ENCODE measurements at places on chromosomes 13 and 19.

GRCh38 chr19:4061178-4061682 lies 5.5 kb downstream of the ZBTB7A start:
- DNase-seq, result no peak
- H3K4me1 ChIP-seq, result peaks cover 77% of the 10 kb centered on the region
- peaks cover 70% of the 10 kb centered on the region for H3K36me3 ChIP-seq
- H3K27ac ChIP-seq, result peak overlapping the region; percentile 88

DNA sequence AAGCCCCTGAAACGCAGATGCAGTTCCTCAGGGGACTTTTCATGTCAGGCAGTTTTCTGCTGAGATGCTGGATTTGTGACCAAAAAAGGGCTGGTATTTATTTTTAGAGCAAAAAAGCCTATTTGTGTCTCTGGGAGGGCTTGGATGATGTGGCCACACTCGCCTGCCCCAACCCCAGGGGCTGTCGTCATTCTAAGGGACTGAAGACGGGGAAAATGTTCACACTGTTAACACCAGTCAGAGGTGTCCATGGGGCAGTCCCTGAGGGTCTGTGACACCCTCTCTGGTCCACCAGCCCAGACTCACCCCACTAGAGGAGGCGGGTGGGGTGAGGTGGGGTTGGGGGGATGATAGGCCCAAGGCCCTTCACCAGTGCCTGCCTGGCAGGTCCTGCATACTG lies 15.9 kb upstream of the EPHX3 start:
- H3K27ac ChIP-seq, result no peak overlapping the region
- H3K27me3 ChIP-seq, result no peaks in the 10 kb centered on the region
- H3K4me3 ChIP-seq, result no peak overlapping the region
- no peak for DNase-seq
- peaks cover 7% of the 10 kb centered on the region for H3K4me1 ChIP-seq

DNA sequence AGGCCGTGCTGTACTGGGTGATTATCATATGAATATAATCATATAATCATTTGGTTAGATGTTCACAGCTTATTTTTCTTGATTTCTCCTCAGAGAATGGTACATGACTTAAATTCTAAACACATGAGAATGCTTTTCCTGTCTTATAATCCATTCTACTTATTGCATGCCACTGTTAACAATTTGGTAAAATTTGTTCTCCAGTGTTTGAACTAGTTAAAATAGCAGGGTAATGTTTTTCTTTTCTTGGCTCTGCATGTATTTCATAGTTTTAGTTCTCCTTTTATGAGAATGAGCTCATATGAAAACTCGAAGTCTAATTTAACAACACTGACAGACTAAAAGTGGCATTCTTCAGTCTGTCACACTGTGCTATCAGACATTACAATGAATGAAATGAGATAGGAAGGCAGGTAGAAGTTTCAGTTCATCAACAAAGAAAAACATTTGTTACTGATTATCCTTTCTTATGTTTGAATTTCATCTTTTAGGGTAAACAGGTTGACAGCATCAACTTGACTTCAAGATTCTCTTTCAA lies 10.2 kb downstream of the SPRYD7 start:
- H3K36me3 ChIP-seq, result peaks cover 27% of the 10 kb centered on the region
- no peak for DNase-seq
- H3K4me1 ChIP-seq, result no peaks in the 10 kb centered on the region
- no peaks in the 10 kb centered on the region for H3K27me3 ChIP-seq
- no peak overlapping the region for H3K4me3 ChIP-seq

GRCh38 chr13:66348745-66349690 lies 881.1 kb downstream of the PCDH9 start:
- H3K27me3 ChIP-seq, result no peaks in the 10 kb centered on the region
- no peak overlapping the region for H3K27ac ChIP-seq
- no peaks in the 10 kb centered on the region for H3K36me3 ChIP-seq
- H3K4me3 ChIP-seq, result no peak overlapping the region

- no peak for DNase-seq
- 0 out of 3 replicates have a peak, but pooled peaks cover 3% of the 10 kb centered on the region for H3K36me3 ChIP-seq
- H3K4me3 ChIP-seq, result no peak overlapping the region
- no peaks in the 10 kb centered on the region for H3K27me3 ChIP-seq
- no peak overlapping the region for H3K27ac ChIP-seq
Measured at GRCh38 chr13:111183959-111184358, 68.8 kb downstream of the ARHGEF7 start.

DNA sequence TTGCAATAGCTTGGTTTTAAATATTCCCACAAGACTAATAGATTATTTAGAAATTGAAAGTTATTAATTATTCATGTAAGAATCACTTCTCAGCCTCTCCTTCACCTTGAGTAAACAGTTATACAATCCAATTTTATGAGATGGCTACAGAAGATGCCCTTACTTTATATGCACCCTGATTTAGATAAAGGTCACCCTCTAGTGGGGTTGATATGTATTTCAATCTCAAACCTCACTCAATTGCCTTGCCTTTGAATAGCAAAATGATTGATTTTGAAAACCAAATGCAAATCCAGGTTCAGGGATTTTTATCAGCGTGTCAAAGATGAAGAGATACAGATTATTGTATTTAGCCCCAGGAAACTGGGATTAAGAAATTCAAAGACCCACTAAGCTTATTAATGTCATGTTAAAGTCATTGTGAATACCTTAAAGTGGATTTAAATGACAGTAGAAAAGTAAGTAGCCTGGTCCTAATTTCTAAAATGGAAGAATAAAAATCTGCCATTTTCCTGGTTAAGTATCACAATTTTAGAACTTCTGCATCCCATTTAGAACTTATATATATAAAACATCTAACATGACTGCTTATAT lies 305.1 kb downstream of the ITGBL1 start:
- no peak overlapping the region for H3K4me3 ChIP-seq
- H3K27me3 ChIP-seq, result no peaks in the 10 kb centered on the region
- DNase-seq, result no peak
- no peaks in the 10 kb centered on the region for H3K4me1 ChIP-seq
- no peaks in the 10 kb centered on the region for H3K36me3 ChIP-seq

DNA sequence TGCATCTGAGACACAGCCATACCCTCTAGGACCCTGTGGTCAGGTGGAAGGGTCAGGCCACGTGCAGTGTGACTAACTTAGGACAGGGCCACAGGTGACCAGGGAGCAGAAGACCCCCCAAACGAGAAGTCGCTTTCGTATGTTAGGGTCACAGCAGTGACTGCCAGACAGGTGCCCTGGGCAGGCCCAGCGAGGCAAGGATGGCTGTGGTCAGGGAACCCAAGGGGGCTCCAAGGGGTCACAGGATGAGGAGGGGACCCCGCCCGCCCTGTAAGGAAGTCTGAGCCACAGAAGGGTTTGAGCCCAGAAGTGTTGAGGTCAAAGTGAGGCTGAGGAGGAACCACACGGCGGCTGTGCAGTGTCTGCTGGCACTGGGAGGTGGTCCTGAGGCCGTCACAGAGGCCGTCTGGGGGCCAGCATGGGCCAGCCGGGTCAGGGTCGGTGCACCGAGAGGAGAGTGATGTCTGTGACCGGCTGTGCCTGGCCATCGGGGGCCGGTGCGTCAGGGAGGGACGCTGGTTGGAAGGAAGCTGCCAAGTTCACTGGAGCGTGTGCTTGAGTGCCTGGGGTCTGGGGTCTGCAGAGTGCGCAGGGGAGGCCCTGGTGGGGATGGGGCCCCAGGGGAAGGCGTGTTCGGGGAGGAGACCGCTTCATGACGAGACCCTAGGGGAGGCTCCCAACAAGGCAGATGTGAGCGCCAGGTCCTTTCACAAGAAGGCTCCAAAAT lies 24.8 kb upstream of the TMEM255B start:
- H3K36me3 ChIP-seq, result no peaks in the 10 kb centered on the region
- DNase-seq, result no peak
- no peak overlapping the region for H3K4me3 ChIP-seq
- peaks cover 14% of the 10 kb centered on the region for H3K27me3 ChIP-seq
- H3K27ac ChIP-seq, result no peak overlapping the region

GRCh38 chr19:10617409-10618121 lies 7.8 kb upstream of the SLC44A2 start:
- H3K27me3 ChIP-seq, result no peaks in the 10 kb centered on the region
- no peaks in the 10 kb centered on the region for H3K36me3 ChIP-seq
- peak overlapping the region; percentile 9 for H3K4me3 ChIP-seq
- H3K27ac ChIP-seq, result peak overlapping the region; percentile 84

DNA sequence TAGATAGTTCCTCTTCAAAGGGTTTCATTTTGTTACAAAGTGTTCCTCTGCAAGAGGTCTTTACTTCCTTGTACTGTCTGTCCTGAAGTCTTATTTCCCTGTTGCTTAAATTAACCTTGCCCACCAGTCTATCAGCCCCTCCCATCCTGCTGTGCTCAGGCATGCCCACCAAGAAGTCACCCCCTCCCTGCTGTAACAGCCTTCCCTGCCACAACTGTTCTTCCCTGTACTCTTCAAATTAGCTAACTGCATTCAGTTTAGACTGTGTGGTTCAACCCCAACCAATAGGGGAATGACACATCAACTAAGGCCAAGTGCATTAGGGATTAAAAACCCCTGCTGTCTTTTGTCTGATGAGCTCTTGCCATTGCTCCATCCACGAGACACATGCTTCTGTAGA lies 34.4 kb upstream of the ZNF562 start:
- no peaks in the 10 kb centered on the region for H3K27me3 ChIP-seq
- no peaks in the 10 kb centered on the region for H3K36me3 ChIP-seq
- no peaks in the 10 kb centered on the region for H3K4me1 ChIP-seq
- DNase-seq, result no peak
- H3K27ac ChIP-seq, result no peak overlapping the region
- no peak overlapping the region for H3K4me3 ChIP-seq

DNA sequence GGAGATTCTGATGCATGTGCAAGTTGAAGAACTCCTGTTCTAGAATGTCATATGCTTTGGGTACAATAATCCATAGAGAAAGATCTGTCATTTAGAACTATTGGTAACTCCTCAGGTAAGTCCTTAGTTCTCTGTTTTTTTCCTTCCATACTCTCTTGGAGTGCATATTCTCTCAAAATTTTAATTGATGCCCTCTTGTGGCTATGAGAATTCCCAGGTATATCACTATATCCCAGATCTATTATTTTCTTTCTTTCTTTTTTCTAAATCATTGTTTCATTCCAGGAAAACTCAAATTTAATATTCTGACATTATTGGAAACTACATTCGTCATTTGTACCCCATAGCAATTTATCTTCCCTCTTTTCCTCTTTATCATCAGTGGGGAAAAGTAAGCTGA lies 485.4 kb downstream of the KLF5 start:
- no peak overlapping the region for H3K27ac ChIP-seq
- H3K4me1 ChIP-seq, result no peaks in the 10 kb centered on the region
- H3K27me3 ChIP-seq, result no peaks in the 10 kb centered on the region
- no peak overlapping the region for H3K4me3 ChIP-seq
- H3K36me3 ChIP-seq, result no peaks in the 10 kb centered on the region
- DNase-seq, result no peak

GRCh38 chr19:56423985-56424353 lies 19.8 kb downstream of the ZNF583 start:
- no peak overlapping the region for H3K4me3 ChIP-seq
- H3K27me3 ChIP-seq, result no peaks in the 10 kb centered on the region
- DNase-seq, result no peak
- H3K36me3 ChIP-seq, result peaks cover 4% of the 10 kb centered on the region
- H3K27ac ChIP-seq, result no peak overlapping the region
- H3K4me1 ChIP-seq, result no peaks in the 10 kb centered on the region

DNA sequence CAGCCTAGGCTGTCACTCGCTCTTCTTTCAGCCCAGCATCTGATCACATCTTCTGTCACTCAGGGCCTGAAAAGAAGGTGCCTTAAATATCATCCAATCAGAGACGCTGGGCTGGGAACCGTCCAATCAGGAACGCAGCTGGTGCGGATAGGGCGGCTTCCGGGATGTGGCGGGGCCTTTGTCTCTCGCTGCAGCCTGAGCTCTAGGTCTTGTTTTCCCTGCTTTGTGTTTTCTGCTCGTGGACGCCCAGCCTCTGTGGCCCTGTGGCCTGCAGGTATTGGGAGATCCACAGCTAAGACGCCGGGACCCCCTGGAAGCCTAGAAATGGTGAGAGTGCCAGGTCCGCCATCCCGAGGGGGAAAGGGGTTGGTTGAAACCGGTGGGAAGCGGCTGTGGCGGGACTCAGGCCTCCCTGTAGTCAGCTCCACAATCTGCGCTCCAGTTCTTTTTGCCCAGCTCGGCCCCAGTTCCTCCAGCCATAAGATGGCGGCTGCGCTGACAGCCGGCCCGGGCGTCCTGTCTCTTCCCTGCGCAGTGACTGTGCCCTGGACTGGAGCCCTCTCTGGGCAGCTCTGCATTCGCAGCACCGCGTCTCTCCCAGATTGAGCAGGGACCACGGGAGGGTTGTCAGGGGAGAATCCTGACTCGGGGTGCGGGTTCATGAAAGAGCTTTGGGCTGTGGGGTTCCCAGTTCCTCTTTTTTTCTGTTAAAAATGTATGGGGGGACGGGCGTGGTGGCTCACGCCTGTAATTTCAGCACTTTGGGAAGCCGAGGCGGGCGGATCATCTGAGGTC lies at the start of gene ZNF85:
TSS of gene ZNF85 (plus strand) at position 175 of the 795 bp plus-strand sequence. CDS start at position 325, 150 bp downstream.
- H3K4me3 ChIP-seq, result peak within 1 kb of the TSS; percentile 34
- H3K36me3 ChIP-seq, result no peaks in the 10 kb centered on the region
- peak; percentile 24 for DNase-seq
- no peaks in the 10 kb centered on the region for H3K4me1 ChIP-seq
- H3K27ac ChIP-seq, result no peak within 1 kb of the TSS
- H3K27me3 ChIP-seq, result no peaks in the 10 kb centered on the region

GRCh38 chr19:12769689-12770088 lies 5.7 kb downstream of the HOOK2 start:
- no peak for DNase-seq
- H3K27me3 ChIP-seq, result no peaks in the 10 kb centered on the region
- H3K4me3 ChIP-seq, result no peak overlapping the region
- no peaks in the 10 kb centered on the region for H3K36me3 ChIP-seq

DNA sequence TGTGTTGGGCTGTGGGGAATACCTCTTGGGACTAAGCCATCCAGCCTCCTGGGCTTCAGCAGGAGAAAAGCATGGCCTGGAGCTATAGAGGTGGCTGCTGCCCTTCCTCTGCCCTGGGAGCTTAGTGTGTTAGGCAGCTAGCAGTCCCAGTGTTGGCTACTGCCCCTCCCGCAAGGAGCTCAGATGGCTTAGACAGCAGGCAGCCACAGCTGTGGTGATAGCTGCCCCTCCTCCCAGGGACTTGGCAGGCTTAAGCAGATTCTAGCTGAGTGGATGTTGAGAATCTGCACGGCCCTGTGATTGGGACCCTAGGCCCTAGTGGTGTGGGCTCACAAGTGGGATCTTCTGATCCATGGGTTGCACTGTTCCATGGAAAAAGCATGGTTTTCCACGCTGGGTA lies 264.5 kb downstream of the TDRD3 start:
- no peak overlapping the region for H3K4me3 ChIP-seq
- H3K27me3 ChIP-seq, result no peaks in the 10 kb centered on the region
- no peak for DNase-seq
- no peak overlapping the region for H3K27ac ChIP-seq
- H3K36me3 ChIP-seq, result no peaks in the 10 kb centered on the region
- no peaks in the 10 kb centered on the region for H3K4me1 ChIP-seq
